ENCODE measurements at places on chromosomes 12 and 14. TPM values are rescaled to one million over a fixed set of nuclear protein-coding genes. Genes with fewer than 3 reads are reported as not detected.
A peak's percentile ranks its signal among the peaks of the same experiment; 100 is the strongest.

- no peak overlapping the region for H3K27ac ChIP-seq
- H3K4me1 ChIP-seq = peaks cover 5% of the 10 kb centered on the region
- no peaks in the 10 kb centered on the region for H3K36me3 ChIP-seq
Observed at GRCh38 chr12:115259968-115260747, 576.2 kb upstream of the TBX3 start.

GRCh38 chr12:3944620-3945019 is 71.4 kb upstream of the PARP11 start:
- no peak overlapping the region for H3K4me3 ChIP-seq
- H3K27me3 ChIP-seq = peaks cover 17% of the 10 kb centered on the region
- H3K36me3 ChIP-seq = no peaks in the 10 kb centered on the region
- no peak for DNase-seq
- H3K4me1 ChIP-seq = no peaks in the 10 kb centered on the region

- DNase-seq = peak; percentile 79
- peak overlapping the region; percentile 97 for H3K4me3 ChIP-seq
- peaks cover 6% of the 10 kb centered on the region for H3K27me3 ChIP-seq
- no peaks in the 10 kb centered on the region for H3K36me3 ChIP-seq
- peaks cover 21% of the 10 kb centered on the region for H3K4me1 ChIP-seq
Observed at GRCh38 chr14:23566112-23566777, 1.3 kb downstream of the AP1G2 start.

The OLR1 gene
- total RNA-seq = 0.28 TPM
